Lung microvascular endothelial cell (primary cell): ENCODE measurements at places on chromosomes 1 and 21. TPM values are rescaled to one million over a fixed set of nuclear protein-coding genes. Genes with fewer than 3 reads are reported as not detected.

- DNase-seq, result no peak
Measured at GRCh38 chr1:49995734-49996133, 28.0 kb downstream of the AGBL4 start.

- no peak for DNase-seq
Measured at GRCh38 chr1:110565565-110565964, 40.6 kb downstream of the KCNA2 start.

GRCh38 chr1:177219554-177220458 is 49.0 kb downstream of the BRINP2 start:
- DNase-seq, result no peak

GRCh38 chr1:14666373-14666772 is 67.9 kb downstream of the KAZN start:
- no peak for DNase-seq

- peak; percentile 80 for DNase-seq
Measured at GRCh38 chr1:6343506-6344405, 49.8 kb downstream of the ACOT7 start.

DNA sequence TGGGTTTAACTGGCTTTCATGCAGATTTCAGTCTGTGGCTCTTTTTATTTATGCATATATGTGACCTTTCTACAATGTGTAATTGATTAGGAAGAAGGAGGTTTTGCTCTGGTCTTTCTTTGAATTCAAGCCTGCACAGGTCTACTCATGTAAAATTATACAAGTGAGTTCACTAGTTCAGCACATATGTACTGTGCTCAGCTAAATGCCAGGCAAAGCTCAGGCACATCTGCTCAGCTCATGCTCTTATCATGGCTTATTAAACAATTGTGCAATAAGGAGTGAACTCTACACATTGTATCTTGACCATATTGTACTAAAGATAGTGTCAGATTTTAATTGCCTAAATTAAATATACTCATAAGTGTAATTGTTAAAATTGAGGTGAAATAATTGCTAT is 378.4 kb downstream of the ADGRL2 start:
- DNase-seq, result no peak

GRCh38 chr1:112335351-112335750 is 60.7 kb upstream of the CTTNBP2NL start:
- DNase-seq, result no peak

GRCh38 chr1:112688781-112689193 is 14.3 kb downstream of the MOV10 start:
- DNase-seq, result no peak

GRCh38 chr1:158285756-158286241 is 3.9 kb upstream of the CD1C start:
- no peak for DNase-seq

GRCh38 chr1:19525607-19526545 is 40.5 kb upstream of the CAPZB start:
- no peak for DNase-seq

GRCh38 chr21:14548779-14549178 is 2.7 kb upstream of the SAMSN1 start:
- DNase-seq, result no peak

- no peak for DNase-seq
Measured at GRCh38 chr1:237814319-237814924, 76.3 kb downstream of the ZP4 start.

GRCh38 chr1:160284220-160284781 is 632 bp downstream of the PEX19 start:
- DNase-seq, result peak; percentile 54

DNA sequence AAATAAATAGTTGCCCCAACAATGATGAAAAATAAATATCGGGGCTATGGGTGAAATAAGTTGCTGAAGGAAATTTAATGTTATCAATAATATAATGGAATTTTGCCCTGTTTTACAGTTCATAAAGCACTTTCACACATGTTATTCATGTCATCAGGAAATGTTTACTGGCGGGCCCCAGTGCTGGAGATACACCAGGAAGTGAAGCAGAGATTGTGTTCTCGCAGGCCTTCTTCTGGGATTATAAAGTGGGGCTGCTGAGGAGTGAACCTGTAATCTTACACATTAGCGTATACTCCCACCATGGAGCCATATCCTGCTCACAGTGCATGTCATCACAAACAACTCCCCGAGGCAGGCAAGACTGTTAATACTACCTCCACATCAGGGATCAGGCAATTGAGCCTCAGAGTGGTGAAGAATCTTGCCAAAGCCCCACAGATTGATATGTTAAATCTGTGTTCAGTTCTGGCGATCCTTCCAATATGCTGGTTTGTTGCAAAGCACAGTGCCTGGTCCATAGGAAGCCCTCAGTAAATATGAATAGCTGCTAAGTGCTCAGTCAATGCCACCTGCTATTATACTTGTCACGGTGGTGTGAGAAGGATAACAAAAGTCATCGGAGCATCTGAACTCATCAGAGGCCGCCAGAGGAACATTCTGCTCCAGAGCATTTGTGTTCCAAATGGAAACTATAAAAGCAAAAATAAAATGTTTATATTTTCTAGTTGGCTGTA is 104.4 kb upstream of the UBE2U start:
- peak; percentile 22 for DNase-seq

- DNase-seq, result no peak
Measured at GRCh38 chr1:5571861-5572401, 420.3 kb downstream of the NPHP4 start.

The AVPR1B gene
- total RNA-seq, result not detected in 2 replicates

The UTS2 gene
- not detected in 2 replicates for total RNA-seq

The FCRL2 gene
- not detected in 2 replicates for total RNA-seq

The MX2 gene
- under 0.01 and 0.40 TPM in 2 replicates for total RNA-seq
